ENCODE measurements at places on chromosomes 1 and 21.

DNA sequence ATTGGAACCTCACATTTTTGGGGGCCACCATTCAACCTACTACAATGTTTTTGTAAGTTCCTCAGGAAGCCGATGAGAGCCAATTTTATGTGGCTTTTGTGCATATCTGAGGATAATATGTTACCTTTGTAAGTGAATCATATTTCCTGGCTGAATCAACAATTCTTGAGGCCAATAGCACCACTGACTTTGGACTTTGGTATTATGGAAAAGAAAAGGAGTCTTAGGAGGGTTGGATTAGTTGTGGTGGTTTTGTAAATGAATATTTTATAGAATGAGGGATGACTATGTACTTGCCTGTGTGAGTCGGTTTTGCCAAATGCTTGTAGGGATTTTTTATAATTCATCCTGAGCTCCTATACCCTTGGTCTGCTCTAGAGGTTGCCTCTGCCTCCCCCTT lies 181.5 kb upstream of the HMGB4 start:
- DNase-seq = peak; percentile 20

DNA sequence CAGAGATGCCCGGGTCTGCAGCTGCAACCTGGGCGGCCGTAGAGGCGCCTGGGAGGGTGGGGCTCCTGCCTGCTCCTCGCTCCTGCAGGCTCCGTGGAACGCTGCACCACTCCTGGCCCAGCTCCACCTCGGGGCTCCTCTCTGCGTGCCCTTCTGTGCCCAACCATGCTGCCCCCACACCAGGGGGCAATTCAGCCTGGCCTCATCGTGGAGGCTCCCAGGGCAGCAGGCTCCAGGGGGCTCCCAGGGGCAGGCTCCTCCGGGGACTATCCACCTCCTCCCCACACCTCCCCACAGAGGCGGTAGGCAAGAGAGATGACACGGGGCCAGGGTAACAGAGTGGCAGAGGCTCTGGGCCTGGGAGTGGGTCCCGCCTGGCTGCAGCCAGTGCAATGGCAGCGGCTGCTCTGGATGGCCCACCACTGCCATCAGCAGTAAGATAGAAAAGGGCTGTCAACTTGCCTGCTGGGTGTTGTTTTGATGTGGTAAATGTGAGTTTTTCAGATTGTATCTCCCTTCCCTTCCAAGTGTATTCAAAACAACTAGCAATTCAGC lies 22.4 kb upstream of the LRRC8C start:
- no peak for DNase-seq

DNA sequence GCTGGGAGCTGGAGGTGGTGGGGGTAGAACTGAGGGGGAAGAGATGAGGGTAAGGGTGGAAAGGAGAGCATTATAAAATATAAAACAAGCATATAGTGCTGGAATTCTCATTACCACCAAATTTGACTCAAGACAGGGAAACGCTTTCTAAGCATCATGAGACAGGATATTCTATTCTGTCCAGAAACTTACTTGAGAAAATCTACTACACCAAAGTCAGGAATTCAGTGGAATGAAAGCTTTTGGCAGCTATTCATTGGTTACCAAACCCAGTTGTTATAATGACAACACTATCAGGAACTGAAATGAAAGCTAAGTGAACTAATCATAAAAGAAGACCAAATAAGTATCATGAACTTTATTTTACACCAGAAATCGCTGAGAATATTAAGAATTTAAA lies 14.5 kb downstream of the AIDA start:
- DNase-seq = no peak

DNA sequence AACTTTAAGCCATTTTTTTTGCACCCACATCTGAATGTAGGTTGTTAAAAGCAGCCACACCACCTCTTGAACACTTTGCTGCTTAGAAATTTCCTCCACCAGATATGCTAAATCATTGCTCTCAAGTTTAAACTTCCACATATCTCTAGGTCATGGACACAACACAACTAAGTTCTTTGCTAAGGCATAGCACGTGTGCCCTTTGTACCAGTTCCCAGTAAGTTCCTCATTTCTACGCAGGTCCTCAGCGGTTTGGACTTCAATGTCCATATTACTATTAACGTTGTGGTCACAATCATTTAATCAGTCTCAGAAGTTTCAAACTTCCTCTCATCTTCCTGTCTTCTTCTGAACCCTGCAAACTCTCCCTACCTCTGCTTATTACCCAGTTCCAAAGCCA lies 661.6 kb upstream of the PKN2 start:
- no peak for DNase-seq

DNA sequence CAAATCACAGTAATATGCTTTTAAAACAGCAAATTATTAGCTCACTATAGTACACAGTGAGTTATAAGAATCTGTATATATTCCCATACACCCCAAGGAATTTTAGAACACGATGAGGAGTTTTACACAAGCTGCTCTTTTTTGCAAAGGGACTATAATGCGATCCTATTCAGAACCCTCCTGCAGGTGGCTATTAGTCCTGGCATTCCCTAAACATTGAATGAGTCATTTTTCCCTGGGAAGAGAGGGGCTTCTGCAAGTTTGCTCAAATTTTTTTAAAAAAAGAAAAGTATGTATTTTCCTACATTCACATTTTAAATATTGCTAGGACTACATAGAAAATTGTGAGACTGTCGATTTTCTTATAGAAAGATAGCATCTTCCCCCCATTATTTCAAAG lies 106.3 kb downstream of the COL11A1 start:
- no peak for DNase-seq

GRCh38 chr21:33698087-33698860 lies 56.0 kb downstream of the ITSN1 start:
- DNase-seq = no peak

GRCh38 chr1:61234587-61234919 lies 152.2 kb downstream of the NFIA start:
- no peak for DNase-seq

DNA sequence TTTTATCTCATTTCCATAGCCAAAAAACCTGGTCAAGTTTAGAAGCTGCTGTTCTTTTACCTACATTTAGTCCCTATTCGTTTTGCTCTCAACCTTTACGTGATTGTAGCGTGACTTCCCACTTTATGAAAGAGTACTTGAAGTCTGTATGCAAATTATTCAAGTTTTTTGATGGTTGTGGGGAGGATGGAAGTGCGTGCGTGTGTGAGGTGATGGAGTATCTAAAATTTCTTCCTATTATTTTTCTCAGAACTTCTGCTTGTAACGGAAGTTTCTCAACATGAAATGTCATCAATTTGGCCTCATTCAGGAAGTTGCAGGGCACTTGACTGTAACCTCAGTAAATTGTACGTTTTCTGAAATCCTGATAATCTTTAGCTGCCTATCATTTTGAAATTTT lies 64.0 kb downstream of the SAMSN1 start:
- no peak for DNase-seq

DNA sequence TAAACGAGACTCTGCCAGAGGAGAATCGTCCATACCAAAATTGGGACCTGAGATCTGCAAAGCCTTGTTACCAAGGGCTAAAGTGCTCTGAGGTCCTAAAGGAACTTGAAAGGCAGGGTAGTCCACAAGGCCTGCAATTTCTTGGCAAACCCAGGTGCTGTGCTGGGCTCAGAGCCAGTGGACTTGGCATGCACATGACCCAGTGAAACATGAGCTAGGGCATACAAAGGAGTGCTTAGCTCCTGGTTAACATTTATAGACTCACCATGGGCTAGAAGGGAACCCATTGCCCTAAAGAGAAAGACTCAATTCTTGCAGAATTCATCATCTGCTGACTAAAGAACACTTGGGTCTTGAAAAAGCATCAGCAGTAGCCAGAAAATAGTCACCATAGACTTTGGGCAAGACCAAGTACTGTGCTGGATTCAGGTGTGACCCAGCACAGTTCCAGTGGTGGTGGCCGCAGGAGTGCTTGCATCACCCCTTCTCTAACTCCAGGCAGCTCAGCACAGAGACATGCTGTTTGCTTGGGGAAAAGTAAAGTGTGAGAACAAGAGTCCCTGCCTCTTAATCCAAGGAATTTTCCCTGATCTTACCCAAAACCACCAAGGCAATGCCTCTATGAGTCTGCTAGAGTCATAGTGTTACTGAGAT lies 1069.4 kb upstream of the ADGRL2 start:
- no peak for DNase-seq

DNA sequence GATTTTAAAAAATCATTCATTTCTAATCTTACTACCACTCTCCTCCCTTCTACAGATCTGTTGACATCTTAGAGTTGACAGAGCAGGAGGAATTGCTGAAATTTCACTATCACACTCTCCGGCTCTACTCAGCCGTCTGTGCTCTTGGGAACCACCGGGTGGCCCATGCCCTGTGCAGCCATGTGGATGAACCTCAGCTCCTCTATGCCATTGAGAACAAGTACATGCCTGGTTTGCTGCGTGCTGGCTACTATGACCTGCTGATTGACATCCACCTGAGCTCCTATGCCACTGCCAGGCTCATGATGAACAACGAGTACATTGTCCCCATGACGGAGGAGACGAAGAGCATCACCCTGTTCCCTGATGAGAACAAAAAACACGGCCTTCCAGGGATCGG lies 276.7 kb downstream of the ZP4 start:
- DNase-seq = no peak

GRCh38 chr1:109296782-109297181 lies 10.0 kb downstream of the MYBPHL start:
- no peak for DNase-seq

- no peak for DNase-seq
Measured at GRCh38 chr1:5253036-5253435, 598.6 kb downstream of the AJAP1 start.

DNA sequence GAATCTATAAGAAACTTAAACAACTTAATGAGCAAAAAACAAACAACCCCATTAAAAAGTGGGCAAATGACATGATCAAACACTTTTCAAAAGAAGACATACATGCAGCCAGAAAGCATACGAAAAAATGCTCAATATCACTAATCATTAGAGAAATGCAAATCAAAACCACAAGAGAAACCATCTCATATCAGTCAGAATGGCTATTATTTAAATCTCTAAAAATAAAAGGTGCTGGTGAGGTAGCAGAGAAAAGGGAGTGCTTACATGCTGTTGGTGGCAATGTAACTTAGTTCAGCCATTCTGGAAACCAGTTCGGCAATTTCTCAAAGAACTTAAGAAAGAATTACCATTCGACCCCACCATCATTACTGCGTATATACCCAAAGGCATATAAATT lies 147.7 kb downstream of the FAF1 start:
- no peak for DNase-seq

- DNase-seq = no peak
Measured at GRCh38 chr21:33847588-33848248, 67.9 kb downstream of the ATP5PO start.

- DNase-seq = no peak
Measured at GRCh38 chr1:182200025-182200812, 138.7 kb upstream of the ZNF648 start.

DNA sequence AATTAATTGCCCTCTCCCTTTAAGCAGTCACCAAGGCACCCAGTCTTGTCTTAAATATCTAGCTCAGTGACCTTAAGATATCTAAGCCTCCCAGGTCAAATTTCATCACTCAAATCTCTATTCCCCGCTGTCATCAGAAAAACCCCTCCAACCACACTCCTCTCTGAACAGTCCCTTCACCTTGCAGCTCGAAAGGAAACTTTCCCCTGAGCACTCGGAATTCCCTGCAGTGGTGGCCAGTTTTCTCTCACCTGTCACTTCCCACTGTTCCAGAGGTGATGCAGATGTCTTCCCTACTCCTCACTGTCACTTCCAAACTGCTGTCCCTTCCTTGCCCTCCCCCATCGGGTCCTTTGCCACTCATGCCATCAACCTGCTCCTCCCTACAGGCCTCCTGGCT lies 15.3 kb upstream of the SSX2IP start:
- no peak for DNase-seq

DNA sequence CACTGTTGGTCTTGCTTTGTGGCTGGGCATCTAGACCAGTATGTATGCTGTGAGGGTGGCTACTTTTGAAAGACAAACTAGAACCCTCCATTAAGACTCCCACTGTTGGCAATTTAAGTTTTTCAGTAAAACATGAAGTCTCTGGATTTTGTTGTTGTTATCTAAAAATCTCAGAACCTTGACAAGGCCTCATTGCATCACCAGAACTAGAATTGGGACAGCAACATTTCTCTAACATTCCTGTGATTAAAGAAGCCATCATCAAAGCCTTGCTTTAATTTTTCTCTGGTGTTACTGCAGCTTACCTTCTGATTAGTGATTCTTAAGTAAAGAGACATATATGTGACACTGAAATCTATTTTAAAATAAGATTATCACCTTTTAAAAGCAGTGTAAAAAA lies 4.5 kb downstream of the TRIM67 start:
- no peak for DNase-seq

DNA sequence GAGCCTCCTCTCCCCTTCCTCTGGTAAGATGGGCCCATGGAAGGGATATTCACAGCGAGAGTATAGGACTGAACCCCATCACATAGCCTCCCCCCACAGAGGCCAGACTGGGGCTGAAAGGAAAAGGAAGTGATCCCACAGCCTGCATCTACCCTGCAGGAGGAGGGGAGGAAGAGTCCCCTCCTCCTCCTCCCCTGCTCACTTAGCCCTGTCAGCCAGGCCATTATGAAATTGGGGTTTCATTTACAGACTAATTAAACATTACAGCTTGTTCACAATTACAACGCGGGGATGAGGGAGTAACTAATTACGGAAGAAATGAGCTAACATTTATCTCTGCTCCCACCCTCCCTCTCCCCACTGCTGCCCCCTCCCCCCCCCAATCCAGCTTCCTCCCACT lies 25.4 kb downstream of the DMAP1 start:
- no peak for DNase-seq

DNA sequence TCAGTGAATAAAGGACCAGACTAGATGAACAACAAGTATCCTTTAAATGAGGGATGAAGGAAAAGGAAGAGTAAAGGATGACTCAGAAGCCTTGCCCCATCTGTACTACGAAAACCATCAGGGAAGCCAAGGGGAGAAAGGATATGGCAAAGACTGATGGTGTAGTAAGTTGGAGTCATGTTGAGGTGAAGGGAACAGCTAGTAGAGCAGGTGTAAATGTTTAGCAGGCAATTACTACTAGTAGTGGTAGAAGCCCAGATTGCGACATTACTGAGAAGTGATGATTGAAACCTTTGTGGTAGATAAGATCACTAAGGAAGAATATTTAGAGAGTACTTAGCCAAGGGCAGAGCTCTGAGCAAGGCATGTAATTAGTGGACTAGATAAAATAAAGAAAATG lies 84.0 kb downstream of the PHTF1 start:
- DNase-seq = no peak

GRCh38 chr1:221268295-221268694 lies 389.1 kb downstream of the HLX start:
- peak; percentile 80 for DNase-seq
